NCI-H446 treated with DMSO at 0.1 percent for 48 hours (cell line): ENCODE measurements at places on chromosomes 4 and X.

DNA sequence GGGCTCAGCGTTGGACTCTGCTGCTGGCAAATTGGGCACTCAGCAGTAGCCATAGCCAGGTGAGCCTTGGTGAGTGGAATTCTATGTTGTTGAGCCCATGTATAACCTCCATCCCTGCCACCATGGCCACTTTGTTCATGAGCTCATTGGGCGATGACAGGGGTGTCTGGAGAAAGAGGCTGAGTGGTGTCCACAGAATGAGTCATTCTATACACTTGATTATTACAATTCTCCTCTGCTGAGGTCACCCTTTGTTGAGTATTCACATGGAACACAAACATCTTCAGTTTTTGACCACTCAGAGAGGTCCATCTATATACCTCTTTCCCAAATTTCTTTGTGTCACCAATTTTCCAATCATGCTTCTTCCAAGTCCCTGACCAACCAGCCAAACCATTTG lies 1341.7 kb downstream of the PCDH7 start:
- no peak for DNase-seq

GRCh38 chr4:173119818-173120217 lies 48.8 kb upstream of the GALNT7 start:
- peak; percentile 0 for DNase-seq

DNA sequence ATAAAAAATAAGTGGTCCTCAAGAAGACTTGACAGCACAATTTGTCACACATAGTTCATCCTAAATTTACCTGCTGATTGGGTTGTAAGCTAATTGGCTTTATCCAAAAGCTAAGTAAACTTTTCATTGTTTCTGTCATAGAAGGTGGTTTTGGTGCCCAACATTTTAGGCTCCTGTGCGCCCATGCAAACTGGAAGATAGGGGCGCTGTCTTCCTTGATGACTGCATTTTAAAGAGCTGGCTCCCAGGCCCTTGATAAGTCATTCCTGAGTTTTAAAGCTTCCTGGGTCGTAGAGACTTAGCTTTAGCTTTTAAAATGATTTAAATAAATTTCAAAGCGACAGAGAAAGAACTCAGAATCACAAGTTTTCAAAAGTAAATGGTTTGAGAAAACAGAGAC lies 625.4 kb upstream of the GALNT7 start:
- no peak for DNase-seq

GRCh38 chr4:38917481-38918025 lies 49.9 kb downstream of the FAM114A1 start:
- DNase-seq, result no peak

GRCh38 chr4:189548484-189549125 lies 392.1 kb upstream of the FRG1 start:
- no peak for DNase-seq

GRCh38 chrX:72685810-72686456 lies 28.2 kb downstream of the PHKA1 start:
- no peak for DNase-seq

DNA sequence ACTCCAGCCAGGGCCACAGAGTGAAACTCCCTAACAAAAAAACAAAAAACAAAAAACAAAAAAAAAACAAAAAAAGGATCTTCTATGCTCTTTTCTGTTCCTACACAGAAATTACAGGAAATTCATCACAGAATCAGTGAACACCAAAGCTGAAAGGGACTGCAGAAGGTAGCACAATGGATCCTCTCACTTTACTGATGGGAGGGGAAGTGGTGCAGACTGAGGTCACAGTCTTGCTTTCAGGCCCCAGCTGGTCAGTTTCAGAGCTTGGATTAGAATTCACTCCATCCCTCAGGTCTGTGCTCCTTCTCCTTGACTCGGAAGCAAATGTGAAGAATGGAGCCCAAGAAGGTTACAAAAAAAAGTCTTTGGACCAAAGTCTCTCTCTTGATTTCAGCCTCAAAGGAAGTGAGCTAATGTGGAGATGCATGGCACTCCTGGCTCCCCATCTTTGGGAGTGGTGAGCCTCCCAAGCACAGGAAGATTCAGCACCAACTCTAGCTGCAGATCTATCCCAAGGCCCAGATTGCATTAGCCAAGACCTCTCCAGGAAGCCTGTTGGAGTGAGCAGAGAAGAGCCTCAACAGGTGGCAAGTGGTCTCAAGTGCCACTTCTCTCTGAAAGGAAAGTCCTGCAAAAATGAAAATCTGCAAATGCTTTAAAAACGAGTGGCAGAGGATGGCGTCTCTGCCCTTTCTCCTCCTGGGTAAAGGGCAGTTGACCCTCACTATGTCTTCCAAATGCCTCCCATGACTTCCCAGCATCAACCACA lies 176.0 kb downstream of the MAML3 start:
- DNase-seq, result no peak

GRCh38 chr4:4860600-4861389 lies 1.3 kb downstream of the MSX1 start:
- DNase-seq, result no peak

DNA sequence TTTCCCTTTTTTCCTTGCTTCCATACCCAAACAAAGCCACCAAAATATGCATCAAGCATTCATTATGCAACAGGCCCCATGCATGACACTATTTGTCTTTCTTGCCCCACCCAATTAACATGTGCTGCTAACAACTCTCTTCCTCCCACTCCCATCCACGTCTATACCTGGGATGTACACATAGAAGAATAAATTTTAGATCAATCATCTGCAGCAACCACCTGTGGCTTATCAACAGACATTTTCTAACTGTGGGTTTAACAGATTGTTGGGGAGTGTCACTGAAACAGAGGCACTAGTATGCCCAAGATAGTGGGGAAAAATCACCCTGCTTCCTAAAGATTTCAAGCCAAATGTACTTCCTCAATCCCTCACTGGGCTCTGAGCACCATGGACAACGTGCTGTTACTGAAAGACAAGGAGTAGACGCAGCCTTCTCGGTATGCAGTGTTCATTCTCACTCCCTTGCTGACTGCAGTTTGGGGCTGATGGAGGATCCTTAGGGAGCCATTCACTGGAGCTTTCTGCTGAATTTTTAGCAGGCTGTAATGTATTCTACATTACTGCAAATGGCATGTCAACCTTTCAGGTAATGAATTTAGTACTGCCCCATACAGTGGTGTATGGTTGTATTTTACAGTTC lies 28.4 kb upstream of the TRPC5OS start:
- DNase-seq, result no peak

- DNase-seq, result no peak
Observed at GRCh38 chr4:75007891-75008290, 75.0 kb downstream of the PARM1 start.

GRCh38 chr4:74446193-74446868 lies 1.4 kb downstream of the AREG start:
- no peak for DNase-seq

- no peak for DNase-seq
Observed at GRCh38 chrX:129823115-129823514, 20.6 kb downstream of the ZDHHC9 start.

DNA sequence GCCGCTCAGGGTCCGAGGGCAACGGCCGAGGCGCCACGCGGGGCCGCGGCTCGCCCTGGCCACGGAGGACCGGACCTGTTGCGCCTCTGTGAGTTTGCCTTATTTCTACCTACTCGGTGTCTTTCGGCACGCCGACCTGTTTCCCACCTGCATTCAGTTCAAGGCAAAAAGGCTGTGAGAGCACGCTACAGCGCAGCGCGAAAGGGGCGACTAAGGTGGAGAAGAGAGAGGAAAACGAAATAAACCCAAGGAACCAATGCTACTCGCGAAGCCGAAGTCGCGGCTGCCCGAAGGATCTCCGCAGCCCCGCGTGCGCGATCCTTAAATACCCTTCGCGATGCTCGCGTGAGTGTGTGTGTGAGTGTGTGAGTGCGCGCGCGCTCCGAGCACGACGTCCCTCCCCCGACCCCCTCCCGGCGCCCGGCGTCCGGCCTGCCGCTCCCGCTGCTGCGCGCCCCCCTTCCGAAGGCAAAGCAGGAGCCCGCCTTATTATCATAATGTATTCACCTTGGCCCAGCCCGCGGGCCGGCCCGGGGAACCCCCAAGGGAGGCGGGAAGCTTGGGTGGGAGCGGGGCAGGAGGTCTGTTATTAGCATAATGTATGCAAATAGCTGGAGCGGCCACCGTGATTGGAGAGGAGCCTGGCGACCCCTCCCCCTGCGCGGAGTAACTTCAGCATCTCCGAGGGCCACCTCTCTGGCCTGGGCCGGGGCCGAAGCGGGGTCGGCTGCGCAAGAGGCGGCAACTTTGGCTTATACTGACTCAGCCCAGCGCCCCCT lies at the start of gene COL25A1:
TSS of gene COL25A1 (minus strand) at position 298 of the 779 bp plus-strand sequence.
- DNase-seq, result peak; percentile 58

DNA sequence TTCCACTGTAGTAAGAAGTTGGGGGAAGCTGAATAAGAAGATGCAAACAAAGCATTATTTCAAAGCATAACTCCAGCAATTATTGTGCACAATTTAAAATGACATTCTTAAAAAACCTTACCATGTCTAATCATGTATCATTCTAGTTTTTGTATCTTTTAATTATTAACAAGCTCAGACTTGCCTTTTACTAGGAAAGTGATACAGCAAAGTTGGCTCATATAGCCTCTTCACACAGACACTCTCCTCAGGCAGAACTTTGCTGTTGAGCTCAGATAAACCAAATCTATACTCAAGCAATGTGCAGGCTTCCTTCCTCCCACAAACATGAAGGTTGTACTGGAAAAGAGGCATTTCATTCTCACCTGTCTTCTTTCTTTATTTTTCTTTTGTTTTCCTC lies 358.7 kb upstream of the EMCN start:
- DNase-seq, result no peak

DNA sequence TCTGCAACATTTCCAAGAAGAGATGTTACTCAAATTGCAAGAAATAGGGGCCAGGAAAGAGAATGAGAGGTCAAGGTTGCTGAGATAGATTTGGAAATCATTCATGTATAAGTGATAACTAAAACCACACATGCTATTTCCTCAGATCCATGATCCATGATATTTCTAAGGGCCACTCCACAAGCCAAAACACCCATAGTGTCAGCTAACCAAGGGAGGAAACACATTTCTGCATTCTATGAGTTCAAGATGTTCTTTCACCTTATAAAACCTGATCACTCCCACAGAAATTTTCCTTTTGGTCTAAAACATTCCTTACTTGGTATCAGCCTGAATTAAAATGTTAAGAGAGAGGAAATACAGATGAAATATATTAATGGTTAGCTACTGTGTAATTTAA lies 47.2 kb downstream of the TBCK start:
- no peak for DNase-seq

- DNase-seq, result no peak
Observed at GRCh38 chr4:69970071-69970470, 4.5 kb upstream of the CSN2 start.

DNA sequence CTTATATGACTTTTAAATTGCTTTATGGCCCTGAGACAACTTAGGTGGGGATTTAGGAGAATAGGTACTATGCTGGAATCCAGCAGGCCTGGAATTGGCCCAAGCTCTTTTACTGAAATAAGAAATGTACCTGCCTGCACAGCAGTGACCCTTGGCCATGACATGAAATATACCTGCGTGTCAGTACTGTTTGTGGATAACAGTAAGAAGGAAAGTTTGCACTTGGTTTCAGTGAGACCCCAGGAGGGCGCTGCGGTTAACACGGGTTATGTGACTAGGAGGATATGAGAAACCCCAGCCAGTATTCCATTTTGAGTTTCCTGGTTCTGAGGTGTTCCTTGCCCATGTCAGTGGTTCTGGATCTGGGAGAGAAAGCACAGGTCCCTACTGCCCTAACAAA lies 5.3 kb downstream of the MTM1 start:
- no peak for DNase-seq

DNA sequence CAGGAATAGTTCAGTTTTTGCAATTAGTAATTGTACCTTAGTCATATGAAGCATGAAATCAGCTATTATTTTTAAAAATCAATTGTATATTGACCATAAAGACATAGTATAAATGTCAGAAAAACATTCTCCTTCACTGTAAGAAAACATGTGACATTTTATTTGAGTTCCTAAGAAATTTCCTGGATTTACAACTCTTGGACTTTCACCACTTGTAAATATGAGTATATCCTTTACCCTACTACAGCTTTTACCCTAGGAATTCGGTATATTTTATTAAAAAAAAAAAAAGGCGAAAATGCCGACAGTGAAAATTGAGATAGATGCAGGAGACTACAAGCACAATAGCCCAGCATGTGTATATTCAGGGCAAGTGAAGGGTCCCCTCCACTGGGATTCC lies 14.9 kb downstream of the ADH1A start:
- DNase-seq, result no peak

DNA sequence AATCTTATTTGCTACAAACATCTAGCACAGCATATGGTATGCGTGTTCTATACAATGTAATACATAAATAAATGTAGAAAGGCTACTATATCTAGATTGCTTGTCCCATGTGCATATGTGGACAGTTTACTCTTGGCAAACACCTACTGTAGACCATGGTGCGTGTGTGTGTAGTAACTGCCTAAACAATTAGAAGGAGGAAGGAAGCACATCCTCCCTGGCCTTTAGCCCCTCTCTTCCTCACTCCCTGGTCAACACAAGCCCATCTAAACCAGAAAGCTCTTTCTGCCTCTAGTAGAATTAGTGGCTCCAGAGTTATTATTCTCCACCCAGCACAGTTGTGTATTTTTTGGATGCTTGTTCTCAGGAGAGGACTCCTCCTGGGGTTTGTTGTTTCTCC lies 73.9 kb downstream of the KDR start:
- no peak for DNase-seq

DNA sequence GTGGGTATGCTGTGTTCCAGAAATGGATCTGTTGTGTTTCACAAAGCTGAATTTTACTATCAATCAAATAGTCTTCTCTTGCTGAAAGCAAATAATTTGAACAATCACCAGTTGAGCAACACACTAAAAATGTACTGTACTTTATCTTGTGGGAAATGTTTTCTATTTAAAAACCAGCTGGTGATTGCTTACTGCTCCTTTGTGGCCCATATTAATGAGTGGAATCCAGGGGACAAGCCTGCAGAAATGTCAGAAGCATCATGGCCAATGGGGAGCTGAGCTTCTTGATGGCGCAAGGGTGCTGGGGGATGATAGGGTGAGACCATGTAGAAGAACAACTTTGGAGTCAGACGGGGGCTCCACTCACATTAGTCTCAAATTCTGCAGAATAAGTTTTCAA lies 346.2 kb downstream of the ARHGAP10 start:
- no peak for DNase-seq

- DNase-seq, result peak; percentile 68
Observed at GRCh38 chrX:54357414-54358377, at the start of gene WNK3. WNK3 (minus strand) TSS chrX:54358046.

GRCh38 chr4:4204401-4204745 lies 22.4 kb downstream of the OTOP1 start:
- DNase-seq, result no peak
